Mesenteric fat pad (tissue), 1 donor: ENCODE measurements at places on chromosomes 6 and 20. TPM values are rescaled to one million over a fixed set of nuclear protein-coding genes. Genes with fewer than 3 reads are reported as not detected.

GRCh38 chr6:23170049-23170448 is 600.7 kb downstream of the HDGFL1 start:
- no peak for DNase-seq

DNA sequence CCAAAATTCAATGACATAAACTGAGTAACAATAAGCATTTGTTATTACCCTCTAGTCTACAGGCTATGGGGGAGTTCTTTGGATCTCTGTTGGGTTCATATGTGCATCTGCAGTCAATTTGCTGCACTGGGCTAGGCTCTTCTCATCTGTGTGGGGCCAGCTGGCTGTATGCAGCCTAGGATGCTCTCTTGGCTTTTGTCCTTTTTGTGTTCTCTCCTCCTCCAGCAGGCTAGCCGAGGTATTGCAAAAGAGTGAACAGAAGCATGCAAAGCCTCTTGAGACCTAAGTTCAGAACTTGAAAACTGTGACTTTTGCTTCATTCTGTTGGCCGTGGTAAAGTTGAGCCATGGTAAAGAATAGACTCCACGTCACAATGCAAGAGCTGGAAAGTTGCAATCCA is 62.8 kb upstream of the FOXO3 start:
- DNase-seq: no peak

GRCh38 chr20:15812696-15813095 is 760.6 kb downstream of the KIF16B start:
- no peak for DNase-seq

- DNase-seq: peak; percentile 85
Observed at GRCh38 chr20:35020108-35020928, 64.7 kb downstream of the MYH7B start.

- no peak for DNase-seq
Observed at GRCh38 chr6:3079682-3080081, 11.4 kb downstream of the RIPK1 start.

- no peak for DNase-seq
Observed at GRCh38 chr6:98880486-98880885, 46.1 kb downstream of the POU3F2 start.

DNA sequence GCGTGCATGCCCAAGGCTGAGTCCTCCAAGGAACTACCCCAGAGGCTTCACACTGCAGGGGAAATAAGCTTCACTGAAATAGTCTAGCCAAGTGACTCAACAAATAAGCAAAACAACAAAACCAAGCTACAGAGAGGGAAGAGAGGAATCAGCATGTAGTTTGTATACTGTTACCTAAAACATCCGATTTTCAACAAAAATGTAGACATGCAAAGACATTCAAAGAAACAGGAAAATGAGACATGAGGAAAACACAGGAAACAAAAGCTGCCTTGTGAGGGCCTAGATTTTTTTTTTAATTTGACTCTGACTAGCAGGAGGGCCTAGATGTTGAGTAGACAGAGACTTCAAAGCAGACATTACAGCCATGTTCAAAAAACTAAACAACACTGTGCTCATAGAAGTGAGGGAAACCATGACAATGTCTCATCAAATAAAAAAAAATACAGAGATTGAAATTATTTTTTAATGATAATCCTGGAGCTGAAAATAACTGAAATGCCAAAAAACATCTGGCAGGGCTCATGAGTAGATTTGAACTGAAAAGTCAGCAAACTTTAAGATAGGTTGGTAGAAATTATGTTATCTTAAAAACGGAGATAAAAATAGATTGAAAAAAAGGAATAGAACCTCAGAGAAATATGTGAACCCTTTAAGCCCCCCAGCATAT is 16.4 kb upstream of the KIF25 start:
- DNase-seq: no peak

DNA sequence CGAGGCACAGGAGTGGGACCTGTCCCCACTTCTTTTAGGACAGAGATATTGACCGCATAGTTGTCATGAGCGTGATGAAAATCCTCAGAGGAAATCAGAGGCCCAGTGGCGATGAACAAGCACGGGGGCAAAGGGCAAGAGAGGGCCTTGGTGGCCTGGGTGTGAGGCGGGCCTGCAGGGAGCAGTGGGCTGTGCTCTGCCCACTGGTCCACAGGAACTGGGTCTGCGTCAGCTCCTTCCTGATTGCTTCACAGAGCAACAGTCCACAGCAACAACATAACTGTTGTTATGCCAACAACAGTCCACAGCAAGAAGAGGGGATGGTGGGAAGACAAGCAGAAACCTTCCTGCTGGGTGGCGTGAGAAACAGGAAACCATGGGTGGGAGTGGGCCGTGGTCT is 335.6 kb downstream of the ZFAND3 start:
- peak; percentile 69 for DNase-seq

DNA sequence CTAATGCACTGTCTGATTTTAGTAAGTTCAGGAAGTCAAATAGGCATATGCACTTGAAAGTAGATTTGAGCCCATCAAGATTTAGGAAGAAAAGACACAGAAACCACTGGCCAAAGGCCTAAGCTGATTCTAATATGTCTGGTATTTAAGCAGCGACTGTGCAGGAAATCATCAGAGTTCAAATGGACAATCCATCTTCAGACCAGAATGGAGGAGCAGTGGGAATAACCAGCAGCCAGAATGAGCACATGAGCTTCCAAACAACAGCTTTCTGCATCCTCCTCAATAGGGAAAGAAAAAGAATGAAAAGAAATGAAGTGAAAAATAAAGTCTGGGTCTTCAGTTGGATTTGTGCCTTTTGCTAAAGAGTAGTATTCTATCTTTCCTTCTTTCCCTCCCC is 50.6 kb downstream of the SOD2 start:
- no peak for DNase-seq

KHDC1L gene
- total RNA-seq: not detected

ZGPAT gene
- 26.7 TPM for total RNA-seq

PTPRA gene
- 65.2 TPM for total RNA-seq

MDFI gene
- 21.7 TPM for total RNA-seq

IL17A gene
- not detected for total RNA-seq

WFDC5 gene
- total RNA-seq: not detected

LCA5 gene
- 3.1 TPM for total RNA-seq
